NCI-H1436 treated with DMSO at 0.1 percent for 48 hours (cell line): ENCODE measurements at places on chromosomes 4 and X.

GRCh38 chrX:3252744-3253143 is 93.7 kb downstream of the MXRA5 start:
- DNase-seq: no peak

GRCh38 chrX:23133551-23133950 is 133.8 kb downstream of the DDX53 start:
- no peak for DNase-seq

DNA sequence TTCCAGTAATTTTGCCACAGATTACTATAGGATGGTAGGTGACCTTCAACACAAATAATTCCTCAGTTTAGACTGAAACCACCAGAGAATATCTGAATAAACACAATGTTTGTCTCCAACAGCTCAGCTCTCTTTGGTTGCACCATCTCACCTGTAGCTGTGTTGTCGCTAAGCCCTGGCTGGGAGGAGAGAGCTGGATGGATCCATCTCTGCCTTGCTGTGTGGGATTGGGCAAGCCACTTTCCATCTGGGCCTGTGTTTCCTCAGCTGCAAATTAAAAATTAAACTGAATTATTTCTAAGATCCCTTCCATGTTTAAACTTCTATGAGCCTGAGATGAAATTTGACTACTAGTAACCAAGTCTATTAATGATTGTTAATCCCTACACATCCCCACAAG is 310.2 kb downstream of the FBXW7 start:
- DNase-seq: no peak

DNA sequence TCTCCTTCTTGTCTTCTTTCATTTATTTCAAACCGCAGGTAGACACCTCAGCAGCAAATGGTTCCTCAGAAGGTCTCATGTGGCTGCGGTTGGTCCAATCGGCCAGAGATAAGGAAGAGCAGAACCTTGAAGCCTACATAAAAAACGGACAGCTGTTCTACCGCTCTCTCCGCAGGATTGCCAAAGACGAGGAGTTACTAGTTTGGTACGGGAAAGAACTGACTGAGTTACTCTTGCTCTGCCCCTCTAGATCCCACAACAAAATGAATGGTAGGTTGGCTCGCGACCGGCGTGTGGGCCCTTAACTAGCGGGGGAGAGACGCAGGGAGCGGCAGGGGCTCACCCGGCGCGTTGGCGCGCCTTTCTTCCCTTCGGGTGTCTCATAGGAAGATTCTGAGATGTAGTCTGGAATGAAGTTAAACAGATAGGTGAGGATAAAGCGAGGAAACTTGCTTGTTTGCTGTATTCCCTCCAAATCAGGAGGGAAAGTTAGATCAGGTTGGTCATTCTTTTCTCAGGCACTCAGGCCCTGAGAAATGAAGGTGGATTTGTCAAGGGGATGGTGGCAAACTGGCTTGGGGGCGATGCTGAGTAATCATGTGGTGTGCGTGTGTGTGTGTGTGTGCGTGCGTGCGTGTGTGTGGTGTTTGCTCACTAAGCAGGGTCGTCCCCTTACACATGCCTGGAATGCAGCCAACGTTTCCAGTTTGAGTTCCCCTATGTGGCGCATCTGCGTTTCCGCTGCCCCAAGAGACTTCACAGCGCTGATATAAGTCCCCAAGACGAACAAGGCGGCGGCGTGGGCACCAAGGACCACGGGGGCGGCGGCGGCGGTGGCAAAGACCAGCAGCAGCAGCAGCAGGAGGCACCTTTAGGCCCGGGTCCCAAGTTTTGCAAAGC is 4.2 kb downstream of the PRDM8 start:
- DNase-seq: no peak

DNA sequence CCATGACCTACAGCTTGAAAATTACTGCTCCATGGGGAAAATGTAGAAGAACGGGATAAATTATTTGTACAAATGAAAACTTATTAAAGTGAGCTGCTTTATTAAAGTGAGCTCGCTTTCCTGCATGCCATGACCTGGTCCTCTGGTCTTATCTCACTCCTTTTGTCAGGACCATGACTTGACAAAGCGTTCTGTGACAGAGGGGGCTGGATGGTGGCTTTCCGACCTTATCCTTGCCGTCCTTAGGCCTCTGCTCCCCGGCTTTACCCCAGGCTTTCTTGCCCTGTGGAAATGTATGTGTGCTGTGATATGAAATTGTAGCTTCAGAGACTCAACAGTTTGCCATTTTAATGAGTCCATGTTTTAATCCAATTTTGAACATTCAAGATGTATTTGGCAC is 44.0 kb upstream of the FBXW7 start:
- no peak for DNase-seq

GRCh38 chr4:151917145-151917734 is 156.4 kb upstream of the GATB start:
- no peak for DNase-seq

DNA sequence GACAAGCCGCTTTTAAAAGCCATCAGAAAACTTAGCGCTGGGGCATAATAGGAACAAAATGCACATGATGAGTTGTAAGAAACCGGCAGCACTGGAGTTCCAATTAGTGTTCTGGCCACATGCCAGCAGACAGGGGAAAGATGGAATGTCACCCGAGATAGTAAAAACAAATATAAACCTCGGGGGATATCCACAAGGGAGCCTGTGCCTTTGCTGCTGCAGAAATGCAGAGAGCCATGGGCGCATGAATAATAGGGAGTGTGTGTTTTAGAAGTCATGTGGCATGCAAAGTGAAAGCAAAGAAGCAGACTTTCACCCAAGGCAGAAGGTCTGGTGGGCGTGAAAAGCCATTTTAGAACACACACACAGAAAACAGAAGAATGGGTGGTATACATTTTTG is 19.1 kb downstream of the GPRASP3 start:
- DNase-seq: no peak

DNA sequence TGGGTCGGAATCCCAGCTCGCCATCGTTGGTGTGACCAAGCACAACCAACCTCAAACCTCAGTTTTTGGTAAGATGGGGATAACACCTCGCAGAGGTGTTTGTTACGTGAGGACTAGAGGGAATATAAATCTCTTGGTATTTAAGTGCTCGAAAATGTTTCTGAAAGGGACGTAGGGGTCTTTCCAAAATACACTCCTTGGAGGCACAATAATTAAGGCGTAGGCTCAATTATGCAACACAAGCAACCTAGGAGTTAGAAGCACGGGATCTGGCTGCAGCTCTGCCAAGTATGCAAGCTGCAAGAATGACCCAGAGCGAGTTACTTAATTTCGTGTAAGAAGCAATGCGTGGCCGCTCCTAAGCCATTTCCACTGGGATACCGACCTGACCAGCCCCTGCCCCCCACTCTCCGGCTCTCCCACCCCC is 552 bp downstream of the ADH5 start:
- no peak for DNase-seq

DNA sequence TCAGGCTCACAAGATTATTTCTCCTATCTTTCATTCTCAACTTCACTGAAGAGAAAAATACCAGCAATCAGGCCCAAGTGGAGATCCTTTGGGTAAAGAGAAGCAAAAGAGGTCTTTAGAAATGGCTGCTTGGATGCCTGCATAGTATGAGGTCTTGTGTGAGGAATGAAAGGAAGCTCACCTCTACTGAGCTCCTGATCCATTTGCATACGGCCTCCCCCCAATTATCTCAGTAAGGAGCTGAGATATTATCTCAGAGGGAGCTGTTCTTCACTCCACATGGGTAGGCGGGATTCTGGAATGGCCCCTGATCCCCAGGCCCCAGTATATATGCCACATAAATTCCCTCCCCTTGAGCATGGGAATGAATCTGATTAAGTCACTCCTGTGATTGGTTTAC is 75.8 kb downstream of the EVC2 start:
- DNase-seq: no peak

DNA sequence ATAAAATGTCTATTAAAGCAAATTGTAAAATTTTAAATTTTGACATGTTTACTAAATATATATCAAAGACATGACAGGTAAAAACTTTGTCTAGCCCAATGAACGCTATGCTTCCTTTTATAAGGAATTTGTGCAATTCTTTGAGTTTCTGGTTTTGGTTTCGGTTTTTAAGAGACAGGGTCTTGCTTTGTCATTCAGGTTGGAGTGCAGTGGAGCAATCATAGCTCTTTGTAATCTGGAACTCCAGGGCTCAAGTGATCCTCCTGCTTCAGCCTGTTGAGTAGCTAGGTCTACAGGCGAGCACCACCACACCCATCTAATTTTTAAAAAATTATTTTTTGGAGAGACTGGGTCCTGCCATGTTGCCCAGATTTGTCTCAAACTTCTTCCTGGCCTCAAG is 60.7 kb downstream of the BLTP1 start:
- DNase-seq: no peak

DNA sequence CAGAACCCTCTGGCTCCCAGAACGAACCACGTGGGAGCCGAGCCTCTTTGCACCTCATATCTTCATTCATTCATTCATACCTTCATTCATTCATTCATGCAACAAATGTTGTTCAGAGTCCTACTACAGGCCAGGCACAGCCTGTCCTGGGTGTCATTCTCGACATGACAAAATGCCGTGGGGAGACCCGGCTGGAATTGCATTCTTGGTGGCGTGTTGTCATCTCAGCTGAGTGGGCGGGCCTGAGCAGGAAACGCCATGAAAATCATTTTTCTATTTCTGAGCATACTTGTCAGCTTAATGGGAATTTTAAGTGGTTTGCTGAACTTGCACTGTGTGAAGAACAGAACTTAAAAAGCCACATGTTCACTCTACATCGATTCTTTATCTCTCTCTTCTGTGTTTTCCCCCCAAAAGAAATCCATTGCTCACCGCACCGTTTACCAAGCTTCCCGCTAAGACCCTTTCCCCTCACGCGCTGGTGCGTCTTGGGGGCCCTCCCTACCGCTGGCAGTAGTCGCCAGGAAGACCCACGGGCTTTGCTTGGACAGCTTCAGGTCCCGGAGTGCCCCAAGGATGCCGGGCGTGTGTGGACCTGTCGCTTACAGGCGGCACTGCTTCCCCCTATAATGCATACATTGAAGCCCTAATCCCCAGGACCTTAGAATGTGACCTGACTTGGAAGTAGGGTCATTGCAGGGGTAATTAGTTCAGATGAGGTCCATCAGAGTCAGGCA is 41.6 kb upstream of the HMX1 start:
- DNase-seq: no peak

DNA sequence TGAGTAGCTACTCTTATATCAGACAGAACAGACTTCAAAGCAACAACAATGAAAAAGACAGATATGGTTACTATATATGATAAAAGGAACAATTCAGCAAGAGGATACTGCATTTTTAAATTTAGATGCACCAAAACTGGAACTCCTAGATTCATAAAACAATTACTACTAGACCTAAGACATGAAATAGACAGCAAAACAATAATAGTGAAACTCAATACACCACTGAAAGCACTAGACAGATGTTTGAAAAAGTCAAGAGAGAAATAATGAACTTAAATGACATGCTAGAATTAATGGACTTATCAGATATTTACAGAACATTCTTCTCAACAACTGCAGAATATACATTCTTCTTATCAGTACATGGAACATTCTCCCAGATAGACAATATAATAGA is 99.5 kb upstream of the ITM2A start:
- no peak for DNase-seq

GRCh38 chrX:13692771-13693231 is 3.9 kb downstream of the RAB9A start:
- no peak for DNase-seq

- no peak for DNase-seq
These were observed 228.0 kb upstream of the LDB2 start for GRCh38 chr4:17126321-17126966.

- DNase-seq: no peak
These were observed 863.6 kb upstream of the IGFBP7 start for GRCh38 chr4:57973819-57974218.

GRCh38 chr4:173332021-173332487 is 2.1 kb downstream of the HMGB2 start:
- DNase-seq: no peak

GRCh38 chrX:64093761-64094160 is 111.7 kb downstream of the AMER1 start:
- DNase-seq: no peak

DNA sequence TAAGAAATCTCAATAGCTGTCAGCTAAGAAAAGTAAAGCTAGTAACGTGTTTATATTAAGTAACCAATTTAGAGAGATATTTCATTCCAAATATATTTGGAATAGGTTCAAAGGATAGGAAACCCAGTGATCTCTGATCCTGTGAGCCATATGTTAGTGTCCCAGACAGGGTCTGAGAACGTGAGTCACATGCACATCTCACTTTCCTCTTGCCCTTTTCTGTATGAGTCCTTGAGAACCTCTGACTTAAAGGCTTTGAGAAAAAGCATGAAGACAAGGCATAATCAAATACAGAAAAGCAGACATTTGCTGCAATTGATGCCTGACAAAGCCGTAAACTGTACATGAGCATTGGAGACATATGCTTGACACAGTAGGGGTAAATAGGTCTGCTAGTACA is 655.1 kb upstream of the ADGRL3 start:
- DNase-seq: no peak

- no peak for DNase-seq
These were observed 56.0 kb downstream of the NCAPG start for GRCh38 chr4:17866810-17867209.

DNA sequence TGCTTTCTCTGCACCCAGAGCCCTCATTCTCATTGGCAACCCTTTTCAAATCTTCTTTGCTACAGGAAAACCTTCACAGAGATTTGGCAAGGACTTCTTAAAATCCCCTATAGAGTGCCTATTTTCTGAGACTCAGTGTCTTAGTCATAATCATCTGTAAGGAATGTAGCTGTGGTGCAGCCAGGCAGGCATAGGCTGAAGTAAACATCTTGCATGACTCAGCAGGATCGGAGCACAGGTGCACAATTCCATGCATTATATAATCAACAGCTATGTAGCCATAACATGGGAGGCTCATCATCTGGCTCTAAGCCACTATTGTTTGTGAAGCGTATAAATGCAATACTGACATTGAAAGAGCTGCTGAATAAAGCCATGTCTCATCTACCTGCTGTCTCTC is 368.8 kb downstream of the MAGEE1 start:
- DNase-seq: no peak
